ENCODE measurements at places on chromosomes 4 and X.

- no peak for DNase-seq
Observed at GRCh38 chr4:38122060-38122459, 161.9 kb downstream of the PTTG2 start.

DNA sequence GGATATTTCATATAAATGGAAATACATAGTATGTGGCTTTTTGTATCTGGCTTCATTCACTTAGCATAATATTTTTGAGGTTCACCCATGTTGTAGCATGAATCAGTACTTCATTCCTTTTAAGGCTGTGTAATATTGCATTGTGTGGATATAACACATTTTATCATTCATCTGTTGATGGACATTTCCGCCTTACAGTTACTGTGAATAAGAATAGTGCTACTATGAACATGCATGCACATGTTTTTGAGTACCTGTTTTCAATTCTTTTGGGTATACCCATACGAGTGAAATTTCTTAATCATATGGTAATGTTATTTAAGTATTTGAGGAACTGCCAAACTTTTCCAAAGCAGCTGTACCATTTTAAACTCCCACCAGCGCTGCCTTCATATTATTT, 539.6 kb upstream of the DIPK2B start:
- DNase-seq: no peak

GRCh38 chr4:5816101-5816500, 76.8 kb downstream of the CRMP1 start:
- DNase-seq: no peak

GRCh38 chrX:72131317-72132294, at the start of gene RTL5:
Gene RTL5 (minus strand): TSS chrX:72131915.
- peak; percentile 24 for DNase-seq

DNA sequence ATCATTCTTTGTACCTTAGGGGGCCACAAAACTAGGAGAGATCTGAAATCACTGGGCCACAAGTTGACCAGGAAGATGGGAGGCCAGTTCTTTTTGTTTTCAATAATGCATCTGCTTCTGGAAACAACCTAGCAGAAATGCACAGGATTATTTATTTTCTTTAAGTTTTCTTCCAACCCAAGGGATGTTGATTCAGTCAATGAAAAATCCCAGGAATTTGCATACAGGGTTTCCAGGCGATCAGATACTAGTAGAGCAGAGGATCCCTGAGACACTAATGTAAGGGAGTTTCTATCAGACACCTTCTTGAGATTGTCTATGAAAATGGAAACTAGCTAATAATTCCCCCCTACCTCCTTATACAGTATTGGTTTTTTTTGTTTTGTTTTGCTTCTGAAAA, 7.4 kb downstream of the ATOH1 start:
- DNase-seq: no peak

GRCh38 chr4:150256225-150256620, 178.0 kb downstream of the DCLK2 start:
- DNase-seq: no peak

DNA sequence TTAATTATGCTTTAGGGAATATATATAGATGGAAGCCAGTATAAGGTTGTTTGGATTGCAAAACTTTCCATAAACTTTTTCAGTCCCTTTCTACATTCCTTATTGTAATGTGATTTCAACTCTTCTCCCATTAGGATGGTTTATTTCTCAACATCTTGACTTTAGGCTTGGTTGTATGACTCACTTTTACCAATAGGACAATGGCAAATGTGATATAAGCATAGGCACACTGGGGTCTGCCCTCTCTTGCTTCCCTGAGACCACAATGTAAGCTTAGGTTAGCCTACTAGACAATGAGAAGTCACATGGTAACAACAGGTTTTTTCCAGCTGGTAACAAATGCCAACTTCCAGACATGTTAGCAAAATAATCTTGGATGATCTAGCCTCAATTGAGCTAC, 163.3 kb upstream of the RBPJ start:
- DNase-seq: no peak

- no peak for DNase-seq
Observed at GRCh38 chrX:9280831-9281230, 184.0 kb upstream of the TBL1X start.

DNA sequence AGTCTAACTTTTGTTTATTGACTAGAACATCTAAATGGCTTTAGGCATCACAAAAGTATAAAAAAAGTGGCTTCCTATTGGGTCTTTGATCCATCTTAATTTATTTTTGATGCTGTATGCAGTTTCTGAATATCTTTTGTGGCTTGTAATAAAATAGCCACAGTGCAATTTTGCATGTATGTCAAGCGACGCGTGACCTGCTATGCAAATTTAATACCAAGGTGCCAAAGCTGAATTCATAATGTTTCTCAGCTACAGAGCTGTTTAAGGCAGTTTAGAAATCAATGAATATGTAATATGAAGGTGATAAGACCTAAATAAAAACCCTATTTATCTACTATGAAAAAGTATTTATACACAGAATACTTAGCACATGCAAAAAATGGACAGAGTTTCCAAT, 197.8 kb downstream of the AFF2 start:
- no peak for DNase-seq

Data from stimulated activated CD8-positive, alpha-beta memory T cell treated with anti-CD3 and anti-CD28 coated beads, Interleukin-2, amount 100 ng/mL, for 48 hours (primary cell).